ENCODE measurements at places on chromosomes 16 and 17. TPM values are rescaled to one million over a fixed set of nuclear protein-coding genes. Genes with fewer than 3 reads are reported as not detected.

The ARL5C gene
- total RNA-seq: not detected

The LPO gene
- total RNA-seq: not detected

The ZNF747 gene
- total RNA-seq: 13.8 TPM

The SPNS2 gene
- total RNA-seq: 89.1 TPM

The CX3CL1 gene
- 106 TPM for total RNA-seq

The KRT32 gene
- not detected for total RNA-seq

The SPAG7 gene
- total RNA-seq: 62.4 TPM

The ITGAL gene
- 29.6 TPM for total RNA-seq
